ENCODE measurements at places on chromosomes 2 and 18.

- no peak overlapping the region for H3K27ac ChIP-seq
- no peaks in the 10 kb centered on the region for H3K4me1 ChIP-seq
- H3K4me3 ChIP-seq, result no peak overlapping the region
Measured at GRCh38 chr2:180970016-180970415, 10.4 kb upstream of the UBE2E3 start.

DNA sequence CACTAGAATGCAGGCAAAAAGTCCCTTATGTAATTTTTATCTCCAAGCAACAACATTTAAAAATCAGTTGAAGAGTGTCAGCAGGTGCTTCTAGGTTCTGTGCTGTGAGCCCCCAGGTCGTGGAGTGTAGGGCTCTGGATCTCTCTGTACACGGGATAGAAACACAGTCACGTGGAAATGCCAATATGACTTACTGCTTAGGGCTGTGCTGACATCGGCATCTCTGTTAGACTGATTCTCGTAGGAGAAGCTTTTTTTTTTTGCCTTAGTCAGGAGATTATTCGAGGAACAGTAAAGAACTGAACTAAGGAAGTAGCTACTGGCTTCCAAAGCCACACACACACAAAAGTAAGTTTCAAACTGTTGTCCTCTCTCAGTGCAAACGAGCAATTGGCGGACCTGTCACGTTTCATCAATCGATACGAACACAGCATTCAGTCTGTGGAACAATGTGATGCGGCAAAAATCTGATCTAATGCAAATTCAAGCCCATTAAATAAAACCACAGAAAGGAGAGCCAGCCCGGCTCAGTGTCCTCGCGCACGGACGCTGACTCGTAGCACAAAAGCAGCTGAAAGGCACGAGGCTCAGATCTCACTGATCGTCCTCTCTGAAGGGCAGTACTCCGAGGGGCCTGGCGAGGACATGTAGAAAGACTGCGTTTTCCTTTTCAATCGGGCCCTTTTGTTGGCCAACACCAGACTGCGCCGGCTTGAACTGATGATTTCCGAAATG is 41.5 kb downstream of the PRELID3A start:
- DNase-seq, result no peak
- H3K27ac ChIP-seq, result no peak overlapping the region
- H3K4me1 ChIP-seq, result no peaks in the 10 kb centered on the region
- no peak overlapping the region for H3K4me3 ChIP-seq

- no peaks in the 10 kb centered on the region for H3K27me3 ChIP-seq
- no peaks in the 10 kb centered on the region for H3K4me1 ChIP-seq
- H3K36me3 ChIP-seq, result no peaks in the 10 kb centered on the region
- no peak overlapping the region for H3K4me3 ChIP-seq
- H3K27ac ChIP-seq, result no peak overlapping the region
Measured at GRCh38 chr2:50777954-50778353, 254.0 kb downstream of the NRXN1 start.

- no peak overlapping the region for H3K4me3 ChIP-seq
- no peaks in the 10 kb centered on the region for H3K27me3 ChIP-seq
- no peaks in the 10 kb centered on the region for H3K36me3 ChIP-seq
- no peak for DNase-seq
- no peak overlapping the region for H3K27ac ChIP-seq
Measured at GRCh38 chr2:146997945-146998344, 846.9 kb upstream of the ACVR2A start.

- H3K27ac ChIP-seq, result no peak overlapping the region
- H3K4me3 ChIP-seq, result no peak overlapping the region
- H3K36me3 ChIP-seq, result no peaks in the 10 kb centered on the region
- no peaks in the 10 kb centered on the region for H3K4me1 ChIP-seq
- H3K27me3 ChIP-seq, result no peaks in the 10 kb centered on the region
Measured at GRCh38 chr2:133426791-133427190, 141.5 kb downstream of the NCKAP5 start.

GRCh38 chr2:167842047-167842446 is 405.3 kb downstream of the STK39 start:
- DNase-seq, result no peak
- no peaks in the 10 kb centered on the region for H3K27me3 ChIP-seq
- no peaks in the 10 kb centered on the region for H3K36me3 ChIP-seq
